ENCODE measurements at places on chromosomes 6 and 20.

DNA sequence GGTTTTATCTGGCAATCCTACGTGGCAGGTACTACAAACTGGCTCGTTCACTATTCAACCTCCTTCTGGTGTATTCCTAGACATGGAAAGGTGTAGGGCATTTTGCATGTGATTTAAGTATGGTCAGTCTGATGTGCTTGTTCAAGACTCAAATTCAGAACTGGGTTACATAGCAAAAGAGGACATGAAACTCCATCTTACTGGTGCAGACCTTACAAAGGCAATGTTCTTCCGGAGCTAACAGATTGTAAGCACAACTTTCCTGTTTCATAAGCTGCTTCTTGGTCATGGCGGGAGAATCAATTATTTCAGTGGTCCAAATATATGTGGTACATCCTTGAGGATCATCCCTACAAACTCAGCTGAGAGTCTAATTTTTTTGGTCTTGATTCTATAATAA lies 703.4 kb downstream of the EPM2A start:
- DNase-seq = no peak

- peak; percentile 7 for DNase-seq
These were observed 192.5 kb downstream of the COL9A1 start for GRCh38 chr6:70110126-70111022.

- DNase-seq = no peak
These were observed 8.6 kb downstream of the MAN1A1 start for GRCh38 chr6:119340796-119341487.

DNA sequence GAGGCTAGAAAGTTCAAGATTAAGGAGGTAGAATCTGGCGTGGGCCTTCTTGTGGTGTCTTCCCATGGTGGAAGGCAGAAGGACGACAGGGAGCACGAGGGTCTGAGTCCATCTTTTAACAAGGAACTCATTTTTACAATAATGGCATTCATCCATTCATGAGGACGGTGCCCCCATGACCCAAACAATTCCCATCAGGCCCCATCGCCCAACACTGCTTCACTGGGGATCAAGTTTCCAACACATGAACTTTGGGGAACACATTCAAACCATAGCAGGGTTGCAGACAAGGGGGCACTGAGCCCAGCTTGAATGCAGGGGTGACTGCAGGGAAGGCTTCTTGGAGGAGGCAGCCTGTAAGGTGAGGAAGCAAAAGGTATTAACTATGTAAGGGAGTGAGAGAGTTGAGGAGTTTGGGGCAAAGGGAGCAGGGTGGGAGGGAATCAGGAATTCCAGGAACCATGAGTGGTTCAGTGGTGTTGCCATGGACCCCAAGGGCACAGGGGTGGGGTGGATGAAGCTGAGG lies 5.5 kb downstream of the RAB44 start:
- DNase-seq = no peak

- DNase-seq = no peak
These were observed 21.9 kb downstream of the ADGB start for GRCh38 chr6:146620655-146621054.

DNA sequence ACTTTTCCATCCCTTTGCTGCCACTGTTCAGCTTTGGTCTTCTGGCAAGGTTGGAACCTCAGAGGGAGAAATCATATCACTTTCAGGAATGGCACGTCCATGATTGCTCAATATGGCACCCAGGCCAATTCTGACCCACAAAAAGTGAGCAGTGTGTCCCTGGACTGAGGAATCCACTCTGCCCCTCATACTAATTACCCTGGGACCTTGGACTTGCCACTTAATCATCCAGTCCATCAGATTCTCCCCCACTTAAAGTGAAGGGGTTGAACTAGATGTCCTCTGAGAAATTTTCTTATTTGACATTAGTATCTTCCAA lies 449.3 kb upstream of the CITED2 start:
- DNase-seq = no peak

- no peak for DNase-seq
These were observed 88.6 kb downstream of the ERMARD start for GRCh38 chr6:169839898-169840631.

GRCh38 chr6:25105070-25105925 lies 169.5 kb upstream of the RIPOR2 start:
- DNase-seq = no peak

DNA sequence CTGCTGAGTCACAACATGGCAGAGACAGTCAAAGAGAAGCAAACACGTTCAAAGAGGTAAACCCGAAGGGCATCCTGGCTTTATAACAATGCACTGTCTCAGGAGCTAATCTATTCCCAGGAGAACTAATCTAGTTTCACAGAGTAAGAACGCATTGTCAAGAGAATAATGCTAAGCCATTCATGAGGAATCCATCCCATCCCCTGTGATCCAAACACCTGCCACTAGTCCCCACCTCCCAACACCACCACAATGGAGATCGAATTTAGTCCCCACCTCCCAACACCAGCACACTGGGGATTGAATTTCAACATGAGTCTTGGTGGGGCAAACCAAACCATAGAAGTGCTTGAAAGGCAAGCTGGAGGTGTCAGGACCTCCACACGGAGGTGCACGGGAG lies 231.5 kb upstream of the ID4 start:
- no peak for DNase-seq

GRCh38 chr20:45307076-45307640 lies 518 bp downstream of the RBPJL start:
- DNase-seq = no peak

DNA sequence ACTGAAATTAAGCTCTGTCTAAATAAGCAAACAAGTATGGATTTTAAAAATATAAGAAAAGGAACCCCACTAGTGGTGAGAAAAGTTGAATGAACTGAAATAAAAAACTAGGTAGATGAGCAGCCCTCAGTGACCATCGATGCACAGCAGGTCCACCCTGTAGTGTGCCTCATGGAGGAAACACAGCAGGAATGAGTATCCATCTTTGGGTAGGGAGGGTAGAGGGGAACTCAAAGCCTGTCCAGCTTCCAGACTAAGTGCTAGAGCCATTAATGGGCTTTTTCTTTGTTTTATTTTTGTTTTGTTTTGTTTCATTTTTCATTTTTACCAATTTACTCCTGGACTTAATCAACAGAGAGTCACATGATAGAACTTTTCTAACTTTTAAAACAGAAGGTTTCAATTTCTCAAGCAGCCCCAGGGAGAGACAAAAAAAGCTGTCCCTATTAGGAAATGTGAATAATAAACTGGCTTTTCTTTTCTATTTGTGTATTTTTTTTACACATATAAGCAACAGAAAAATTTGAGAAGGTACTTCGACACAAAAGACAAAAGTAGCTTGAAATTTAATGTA lies 700.6 kb downstream of the HACE1 start:
- no peak for DNase-seq

- no peak for DNase-seq
These were observed 182.6 kb downstream of the CDKAL1 start for GRCh38 chr6:20716865-20717264.

DNA sequence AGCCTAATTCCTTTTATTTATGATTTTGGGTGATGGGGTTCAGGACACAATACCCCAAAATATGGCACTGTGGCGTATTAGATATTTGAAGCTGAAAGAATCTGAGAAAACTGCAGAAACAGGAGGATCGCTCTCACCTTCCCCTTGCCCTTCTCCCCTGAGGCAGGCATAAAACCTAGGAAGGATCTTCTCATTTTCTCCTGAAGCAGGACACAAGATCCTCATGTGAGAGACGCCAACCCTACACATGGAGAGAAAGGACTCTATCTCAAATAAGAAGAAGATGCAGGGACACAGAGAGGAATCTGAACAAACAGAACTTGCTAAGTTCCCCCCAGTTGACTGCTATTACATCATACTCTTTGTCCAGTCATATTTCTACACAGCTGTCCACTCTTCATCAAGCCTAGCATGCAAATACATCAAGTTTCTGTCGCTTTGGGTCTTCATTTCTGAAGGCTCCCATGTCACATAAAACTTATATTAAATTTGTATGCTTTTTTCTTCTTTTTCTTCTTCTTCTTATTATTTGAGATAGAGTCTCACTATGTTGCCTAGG lies 109.0 kb downstream of the DTNBP1 start:
- DNase-seq = no peak

DNA sequence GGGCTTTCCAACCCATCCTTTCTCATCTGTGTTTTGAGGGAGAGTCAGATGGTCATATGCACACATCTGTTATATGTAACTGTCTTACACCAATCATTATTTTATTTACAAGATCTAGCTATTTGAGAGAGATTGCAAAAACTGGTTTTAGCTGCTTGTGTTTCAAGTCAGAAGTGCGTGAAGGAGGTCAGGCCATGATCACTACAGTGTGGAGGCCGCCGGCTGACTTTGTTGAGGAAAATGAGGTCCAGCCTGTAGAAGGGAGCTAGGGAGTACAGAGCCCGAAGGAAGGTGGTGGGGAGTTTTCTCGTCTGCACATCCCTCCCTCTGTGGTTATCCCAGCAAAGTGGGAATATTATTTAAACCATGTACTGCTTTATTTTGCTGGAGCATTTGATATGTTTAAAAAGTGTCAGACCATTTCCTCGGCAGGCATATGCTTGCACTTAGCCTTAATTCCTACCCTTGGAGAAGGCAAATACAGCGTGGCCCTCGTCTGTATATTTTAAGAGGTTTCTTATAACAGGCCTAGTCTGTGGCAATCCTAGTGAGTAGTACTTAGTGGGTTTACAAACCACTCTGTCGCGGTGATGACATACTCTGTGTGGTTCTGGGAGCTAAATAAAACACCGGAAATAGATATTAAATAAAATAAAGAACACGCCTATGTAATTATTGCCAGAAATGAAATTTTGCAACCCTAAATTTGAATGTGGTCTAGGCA lies 95.6 kb downstream of the UST start:
- no peak for DNase-seq

DNA sequence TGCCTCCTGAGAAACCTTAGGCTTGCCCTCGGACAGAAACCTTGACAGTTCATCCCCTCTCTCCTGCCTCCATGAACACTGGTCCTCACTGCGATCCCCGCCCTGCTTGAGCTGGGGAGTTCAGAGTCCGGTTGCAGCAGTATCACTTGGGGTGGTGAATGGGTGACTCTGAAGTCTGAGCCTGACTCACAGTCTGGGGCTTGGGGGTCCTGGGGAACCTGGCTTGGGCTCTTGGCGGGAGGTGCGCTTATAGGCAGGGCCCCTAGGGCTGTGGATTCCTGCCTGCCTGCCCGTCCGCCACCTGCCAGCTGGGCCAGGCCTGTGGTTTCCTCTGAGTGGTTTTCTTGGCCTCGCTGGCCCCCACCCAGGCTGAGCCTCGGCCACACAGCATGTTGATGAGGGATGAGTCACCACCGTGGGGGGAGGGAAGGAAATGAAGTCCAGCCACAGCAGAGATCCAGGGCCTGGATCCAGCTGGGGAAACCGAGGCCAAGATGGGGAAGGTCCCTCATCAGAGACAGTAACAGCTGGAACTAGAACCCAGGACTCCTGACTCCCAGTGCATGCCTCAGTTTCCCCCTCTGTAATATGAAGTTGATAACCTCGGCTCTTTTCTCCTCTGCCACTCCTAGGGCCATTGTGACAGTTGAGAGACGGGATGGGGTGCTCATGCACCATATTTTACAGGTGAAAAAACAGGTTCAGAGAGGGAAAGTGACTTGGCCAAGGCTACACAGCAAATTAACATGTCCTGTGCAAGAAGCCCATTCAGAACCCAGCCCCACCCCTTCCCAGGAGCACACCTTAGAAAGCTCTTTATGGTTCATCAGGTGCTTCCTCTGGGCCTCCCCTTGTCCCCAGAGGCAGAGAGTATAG lies 9.2 kb downstream of the FOXS1 start:
- peak; percentile 85 for DNase-seq

DNA sequence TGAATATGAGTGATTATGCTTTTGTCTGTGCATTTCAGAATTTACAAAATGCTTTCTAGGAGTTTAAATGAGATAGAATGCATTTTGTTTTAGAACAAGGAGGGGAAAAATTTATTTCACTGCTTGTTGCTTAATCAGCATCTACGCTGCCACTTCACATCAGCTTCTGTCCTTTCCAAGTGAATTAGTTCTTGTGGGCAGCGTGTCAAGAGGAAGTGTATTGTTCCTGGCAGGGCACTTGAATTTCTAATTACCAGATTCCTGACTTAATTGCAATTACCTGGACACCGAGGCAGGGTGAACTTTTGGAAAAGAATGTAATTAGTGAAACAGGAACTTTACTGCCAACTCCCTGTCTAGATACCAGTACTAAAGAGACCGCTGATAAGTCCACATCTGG lies 263.5 kb downstream of the TMEM242 start:
- DNase-seq = no peak
